Right atrium auricular region (tissue), 2 donors: ENCODE measurements at places on chromosomes 1 and 21. TPM values are rescaled to one million over a fixed set of nuclear protein-coding genes. Genes with fewer than 3 reads are reported as not detected.

- DNase-seq: no peak
Measured at GRCh38 chr1:196544617-196545016, 63.6 kb downstream of the KCNT2 start.

GRCh38 chr21:46061518-46061917 lies 36.4 kb upstream of the COL6A2 start:
- no peak for DNase-seq

DNA sequence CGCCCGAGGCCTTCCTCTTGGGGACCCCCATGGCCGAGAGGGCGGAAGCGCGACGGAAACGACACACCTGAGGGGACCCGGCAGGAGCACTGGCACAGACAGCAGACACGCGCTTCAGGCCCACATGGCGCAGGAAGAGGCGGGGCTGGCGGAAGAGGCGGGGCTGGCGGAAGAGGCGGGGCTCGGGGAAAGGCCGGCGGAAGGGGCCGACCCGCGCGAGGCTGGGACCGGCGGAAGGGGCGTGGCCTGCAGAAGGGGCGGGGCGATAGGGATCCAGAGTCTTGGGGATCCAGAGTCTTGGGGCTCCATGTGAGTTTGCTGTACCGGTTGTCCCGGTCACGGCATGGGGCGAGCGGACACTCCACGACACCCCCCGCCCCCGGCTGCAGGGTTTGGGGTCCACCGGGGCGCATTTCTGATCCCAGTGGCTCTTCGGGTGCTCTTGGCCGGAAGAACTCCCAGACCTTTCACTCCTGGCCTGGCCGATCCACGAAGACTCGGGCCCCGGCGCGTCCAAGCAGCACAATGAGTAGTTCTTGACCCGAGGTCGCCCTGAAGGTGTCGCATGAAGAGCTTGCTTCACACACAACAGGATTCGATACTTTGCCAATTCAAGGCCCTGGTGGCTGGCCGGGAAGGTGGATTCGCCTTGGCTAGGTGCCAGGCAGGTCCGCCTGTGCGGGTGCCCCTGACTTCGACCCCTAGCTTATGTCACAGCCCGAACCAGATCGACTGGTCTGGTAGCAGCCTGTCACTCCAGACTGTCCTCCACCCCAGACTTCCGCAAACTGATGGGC lies at the start of gene URB1:
URB1 (minus strand) TSS at position 133 of the 797 bp plus-strand sequence; CDS start at position 31, 102 bp downstream.
- peak; percentile 87 for DNase-seq

DNA sequence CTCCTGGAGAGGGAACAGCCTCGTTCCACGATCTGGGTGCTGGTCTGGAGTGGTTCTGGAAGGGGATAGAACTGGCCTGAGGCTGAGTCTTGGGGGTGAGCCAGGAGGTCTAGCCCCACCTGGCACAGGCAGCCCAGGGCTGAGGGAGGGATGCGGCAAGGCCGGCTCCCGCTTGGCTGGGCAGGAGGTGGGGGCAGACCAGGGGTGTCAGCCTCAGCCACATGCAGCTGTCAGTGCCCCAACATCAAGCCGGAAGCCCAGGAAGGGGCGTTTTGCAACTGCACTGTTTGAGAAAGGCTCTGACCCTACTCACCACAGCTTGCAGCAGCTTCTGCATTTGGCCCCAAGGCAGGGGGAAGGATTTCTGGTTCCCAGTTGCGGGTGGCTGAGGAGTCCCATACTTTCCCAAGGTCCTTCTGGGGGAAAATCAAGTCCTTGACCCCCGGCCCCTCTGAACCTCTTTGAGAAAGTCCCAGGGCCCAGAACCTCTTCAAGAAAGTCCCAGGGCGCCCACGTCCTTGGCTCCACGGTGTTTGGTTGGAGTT lies 2.0 kb downstream of the EFHD2 start:
- no peak for DNase-seq

DNA sequence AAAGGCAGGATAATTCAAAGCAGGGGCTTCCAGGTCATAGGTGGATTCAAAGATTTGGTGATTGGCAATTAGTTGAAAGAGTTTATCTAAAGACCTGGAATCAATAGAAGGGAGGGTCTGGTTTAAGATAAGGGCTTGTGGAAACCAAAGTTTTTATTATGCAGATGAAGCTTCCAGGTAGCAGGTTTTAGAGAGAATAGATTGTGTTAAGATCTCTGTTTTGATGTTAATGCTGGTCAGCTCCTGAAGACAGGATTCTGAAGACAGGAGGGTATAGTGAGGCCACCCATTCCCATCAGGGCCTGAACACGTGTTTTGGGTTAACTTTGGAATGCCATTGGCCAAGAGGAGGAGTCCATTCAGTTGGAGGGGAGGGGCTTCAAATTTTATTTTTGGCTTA lies 6.1 kb upstream of the PTBP2 start:
- no peak for DNase-seq

GRCh38 chr1:89929467-89930063 lies 65.3 kb upstream of the ZNF326 start:
- no peak for DNase-seq

- DNase-seq: no peak
Measured at GRCh38 chr1:45365051-45365450, 24.8 kb upstream of the MUTYH start.

DNA sequence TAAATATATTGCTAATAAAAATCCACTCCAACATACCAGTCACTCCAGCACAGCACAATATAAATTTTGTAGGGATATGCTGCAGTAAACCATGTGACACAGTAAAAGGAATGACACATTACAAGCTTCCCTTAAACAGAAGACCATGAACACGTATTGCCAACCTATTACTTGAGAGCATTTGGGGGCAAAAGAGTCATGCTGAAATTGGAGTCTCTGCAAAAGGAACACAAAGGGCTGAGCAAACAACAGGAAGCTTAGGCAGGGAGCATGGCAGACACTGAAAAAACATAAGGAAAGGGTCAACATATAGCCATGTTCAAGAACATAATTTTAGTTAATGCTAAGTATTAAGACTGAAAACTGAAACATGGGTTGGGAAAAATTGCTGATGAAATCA lies 214.5 kb downstream of the SMYD3 start:
- DNase-seq: no peak

- DNase-seq: no peak
Measured at GRCh38 chr1:215104283-215104682, 21.7 kb downstream of the KCNK2 start.

The ANGPTL7 gene
- 4.8 TPM for total RNA-seq
